ENCODE measurements at places on chromosomes 16 and 17. TPM values are rescaled to one million over a fixed set of nuclear protein-coding genes. Genes with fewer than 3 reads are reported as not detected.

ABCC11 gene
- 0.44 TPM for total RNA-seq

XAF1 gene
- total RNA-seq: 0.36 TPM

IL21R gene
- 2.2 TPM for total RNA-seq

GRCh38 chr16:22366371-22366770 lies 8.0 kb downstream of the CDR2 start:
- H3K27ac ChIP-seq: peak overlapping the region; percentile 83
- H3K27me3 ChIP-seq: no peaks in the 10 kb centered on the region
- no peak for DNase-seq
- H3K4me1 ChIP-seq: peaks cover 66% of the 10 kb centered on the region
- H3K4me3 ChIP-seq: no peak overlapping the region

DNA sequence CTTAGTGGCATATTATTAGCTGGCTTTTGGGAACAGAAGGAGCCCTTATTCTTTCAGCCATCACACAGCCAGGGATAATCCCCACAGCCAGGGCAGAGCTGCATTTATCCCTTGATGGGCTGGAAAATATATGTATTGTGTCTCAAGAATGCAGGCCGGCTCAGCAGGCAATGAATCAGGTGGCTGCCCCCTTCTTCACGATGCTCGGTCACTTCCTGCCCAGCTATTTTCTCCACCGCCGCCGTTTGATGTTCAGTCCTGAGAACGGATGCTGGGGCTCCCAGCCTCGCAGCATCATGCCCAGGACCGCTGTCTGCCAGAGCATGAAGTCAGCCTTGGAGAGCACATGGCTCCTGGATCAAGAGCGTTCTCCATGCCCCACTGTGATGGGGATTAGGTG lies 4.3 kb upstream of the MYH3 start:
- no peak overlapping the region for H3K27ac ChIP-seq
- peaks cover 5% of the 10 kb centered on the region for H3K36me3 ChIP-seq
- H3K4me1 ChIP-seq: peaks cover 5% of the 10 kb centered on the region
- DNase-seq: no peak

GRCh38 chr16:75257886-75258806 lies 6.7 kb upstream of the BCAR1 start:
- H3K27ac ChIP-seq: peak overlapping the region; percentile 92
- no peaks in the 10 kb centered on the region for H3K27me3 ChIP-seq
- peaks cover 91% of the 10 kb centered on the region for H3K4me1 ChIP-seq
- H3K4me3 ChIP-seq: peak overlapping the region; percentile 49

GRCh38 chr16:13307851-13308250 lies 406.5 kb downstream of the SHISA9 start:
- no peak overlapping the region for H3K4me3 ChIP-seq
- peak overlapping the region; percentile 33 for H3K27ac ChIP-seq
- H3K27me3 ChIP-seq: no peaks in the 10 kb centered on the region
- no peaks in the 10 kb centered on the region for H3K36me3 ChIP-seq

GRCh38 chr17:1091900-1092299 lies 87.9 kb downstream of the ABR start:
- peaks cover 18% of the 10 kb centered on the region for H3K4me1 ChIP-seq
- peaks cover 21% of the 10 kb centered on the region for H3K36me3 ChIP-seq
- no peaks in the 10 kb centered on the region for H3K27me3 ChIP-seq
- no peak overlapping the region for H3K4me3 ChIP-seq

DNA sequence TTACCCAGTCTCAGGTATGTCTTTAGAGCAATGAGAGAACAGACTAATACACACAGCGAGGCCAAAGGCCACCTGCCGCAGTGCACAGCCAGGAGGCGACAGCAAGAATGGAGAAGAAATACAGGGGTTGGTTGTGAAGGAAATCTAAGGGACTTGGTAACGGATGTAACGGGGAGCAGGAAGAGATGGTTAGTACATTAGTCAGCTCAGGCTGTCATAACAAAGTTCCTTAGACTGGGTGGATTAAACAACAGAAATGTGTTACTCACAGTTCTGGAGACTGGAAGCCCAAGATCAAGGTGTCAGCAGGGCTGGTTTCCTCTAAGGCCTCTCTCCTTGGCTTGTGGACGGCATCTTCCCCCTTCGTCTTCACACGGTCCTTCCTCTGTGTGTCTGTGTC lies 47.1 kb downstream of the TVP23C start:
- peak overlapping the region; percentile 74 for H3K27ac ChIP-seq
- peaks cover 25% of the 10 kb centered on the region for H3K36me3 ChIP-seq
- no peak overlapping the region for H3K4me3 ChIP-seq
- DNase-seq: no peak
- peaks cover 52% of the 10 kb centered on the region for H3K4me1 ChIP-seq

DNA sequence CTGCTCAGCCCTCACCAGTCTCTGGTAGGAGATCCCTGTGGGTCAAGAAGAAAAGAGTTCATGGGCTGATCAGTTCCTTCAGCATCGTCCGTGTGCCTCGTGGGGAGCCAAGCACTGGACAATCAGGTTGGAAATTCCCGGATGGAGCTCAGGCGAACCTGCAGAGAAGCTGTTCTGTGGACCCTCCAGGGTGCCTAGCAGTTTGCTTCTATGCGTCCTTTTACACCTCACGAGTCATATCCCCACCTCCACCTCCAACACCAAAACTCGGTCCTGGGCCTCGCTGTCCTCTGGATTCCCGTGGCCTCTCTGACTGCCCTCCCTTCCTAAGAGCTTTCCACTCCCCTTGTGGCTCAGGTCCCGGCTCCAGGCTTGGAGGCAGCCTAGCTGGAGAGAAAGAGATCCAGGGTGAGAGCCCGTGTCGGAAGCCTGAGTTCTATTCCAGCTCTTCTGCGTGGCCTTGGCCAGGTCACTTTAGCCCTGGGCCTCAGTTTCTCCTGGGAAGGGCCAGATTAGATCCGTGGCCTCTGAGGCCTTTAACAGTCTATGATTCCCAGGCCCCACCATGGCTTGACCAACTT lies 26.2 kb upstream of the PIK3R6 start:
- DNase-seq: no peak
- no peak overlapping the region for H3K27ac ChIP-seq
- peaks cover under 1% of the 10 kb centered on the region for H3K27me3 ChIP-seq
- H3K4me1 ChIP-seq: peaks cover 8% of the 10 kb centered on the region

- no peaks in the 10 kb centered on the region for H3K4me1 ChIP-seq
- H3K36me3 ChIP-seq: no peaks in the 10 kb centered on the region
- DNase-seq: no peak
- H3K27me3 ChIP-seq: no peaks in the 10 kb centered on the region
- no peak overlapping the region for H3K27ac ChIP-seq
Measured at GRCh38 chr16:6835516-6835915, 497.1 kb upstream of the RBFOX1 start.

GRCh38 chr17:20189302-20189701 lies 180.1 kb downstream of the SPECC1 start:
- H3K4me1 ChIP-seq: peaks cover 81% of the 10 kb centered on the region
- H3K27ac ChIP-seq: peak overlapping the region; percentile 94
- no peak for DNase-seq
- H3K36me3 ChIP-seq: no peaks in the 10 kb centered on the region
- H3K4me3 ChIP-seq: no peak overlapping the region

DNA sequence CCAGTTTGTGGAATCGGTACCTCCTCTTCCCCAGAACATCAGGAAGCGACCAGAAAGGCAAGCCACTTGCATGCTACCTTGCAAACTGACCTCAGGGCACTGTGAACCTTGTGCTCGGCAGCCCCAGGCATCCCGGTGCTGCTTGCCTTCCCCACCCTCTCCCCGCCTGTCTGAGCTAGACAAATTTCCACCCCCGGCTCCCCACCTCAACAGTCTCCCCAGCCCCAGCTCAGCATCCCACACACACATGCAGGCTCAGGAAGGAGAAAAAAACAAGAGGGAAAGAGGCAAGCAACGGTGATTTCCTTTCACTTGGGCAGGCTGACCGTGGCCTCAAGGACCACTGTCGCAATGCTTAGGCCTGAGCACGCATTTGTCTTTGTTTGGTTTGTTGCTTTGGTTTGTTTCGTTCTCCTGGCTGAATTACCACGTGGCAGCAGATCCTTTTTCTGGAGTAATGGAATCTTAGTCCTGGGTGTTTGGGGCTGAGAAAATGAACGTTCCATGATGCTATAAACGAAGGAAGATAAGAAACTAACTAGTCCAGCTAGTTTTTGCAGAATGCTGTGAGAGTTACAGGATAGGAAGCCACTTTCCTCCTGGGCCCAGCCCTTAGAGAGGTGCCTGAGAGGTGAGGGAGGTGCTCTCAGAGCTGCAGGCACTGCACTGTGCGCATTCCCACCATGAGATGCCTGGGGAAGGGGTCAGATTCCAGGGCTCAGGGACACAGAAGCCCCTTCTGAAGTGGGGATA lies 27.9 kb downstream of the SDK2 start:
- H3K4me1 ChIP-seq: peaks cover 27% of the 10 kb centered on the region
- H3K4me3 ChIP-seq: no peak overlapping the region
- no peak overlapping the region for H3K27ac ChIP-seq
- no peaks in the 10 kb centered on the region for H3K36me3 ChIP-seq

- H3K4me1 ChIP-seq: peaks cover 84% of the 10 kb centered on the region
- H3K4me3 ChIP-seq: no peak overlapping the region
- H3K36me3 ChIP-seq: peaks cover 9% of the 10 kb centered on the region
- DNase-seq: no peak
- H3K27ac ChIP-seq: peak overlapping the region; percentile 81
- H3K27me3 ChIP-seq: no peaks in the 10 kb centered on the region
Measured at GRCh38 chr16:15979801-15980200, 30.4 kb downstream of the ABCC1 start.

DNA sequence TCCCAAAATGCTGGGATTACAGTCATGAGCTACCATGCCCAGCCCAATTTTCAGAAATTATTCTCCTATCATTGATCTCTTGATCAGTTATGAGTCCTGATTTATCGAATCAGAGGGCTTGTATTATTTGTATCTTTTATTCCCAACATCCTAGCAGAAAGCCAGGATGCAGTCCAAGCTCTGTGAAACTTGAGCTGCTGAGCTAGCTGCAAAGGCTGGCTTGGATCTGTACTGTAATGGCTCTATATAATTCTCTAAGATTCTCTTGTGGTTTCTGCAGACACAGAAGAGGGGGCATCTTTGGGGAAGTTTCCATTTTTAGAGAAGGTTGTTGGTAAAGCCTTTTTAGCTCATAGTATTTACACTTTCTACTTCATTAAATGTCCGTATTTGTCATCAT lies 227.1 kb downstream of the MAP2K4 start:
- H3K4me3 ChIP-seq: no peak overlapping the region
- no peaks in the 10 kb centered on the region for H3K36me3 ChIP-seq

- H3K4me1 ChIP-seq: no peaks in the 10 kb centered on the region
- H3K4me3 ChIP-seq: no peak overlapping the region
- peaks cover 13% of the 10 kb centered on the region for H3K27me3 ChIP-seq
Measured at GRCh38 chr17:6249732-6250131, 179.6 kb downstream of the WSCD1 start.

DNA sequence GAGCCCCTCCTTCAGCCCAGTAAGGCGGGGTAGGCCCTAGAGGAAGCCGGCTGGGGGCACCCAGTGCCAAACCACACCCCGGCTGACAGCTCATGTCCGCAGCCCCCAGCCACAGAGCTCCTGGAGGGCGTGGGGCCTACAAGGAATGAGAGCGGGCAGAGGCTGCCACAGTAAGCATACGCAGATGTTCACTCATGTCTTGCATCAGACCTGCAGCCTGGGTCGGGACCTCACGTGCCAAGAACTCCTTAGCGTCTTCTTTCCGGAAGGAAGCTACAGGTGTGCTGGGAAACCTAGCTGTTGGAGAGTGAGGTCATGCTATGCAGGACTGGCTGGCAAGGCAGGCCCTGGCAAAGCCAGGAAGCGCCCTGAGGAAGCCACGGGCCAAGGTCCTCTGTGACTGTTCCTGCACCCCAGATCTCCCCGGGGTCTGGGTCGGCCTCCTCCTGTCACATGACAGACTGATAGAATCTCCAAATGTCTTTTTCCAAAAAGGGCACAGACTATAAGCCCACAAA lies 1.6 kb downstream of the ZNF598 start:
- no peak for DNase-seq
- peak overlapping the region; percentile 90 for H3K27ac ChIP-seq
- H3K4me3 ChIP-seq: peak overlapping the region; percentile 86
- H3K36me3 ChIP-seq: no peaks in the 10 kb centered on the region
- H3K27me3 ChIP-seq: no peaks in the 10 kb centered on the region
- H3K4me1 ChIP-seq: peaks cover 47% of the 10 kb centered on the region

GRCh38 chr17:6910987-6911603 lies 79.6 kb upstream of the TEKT1 start:
- H3K27ac ChIP-seq: no peak overlapping the region
- peaks cover 9% of the 10 kb centered on the region for H3K4me1 ChIP-seq
- peaks cover 29% of the 10 kb centered on the region for H3K27me3 ChIP-seq
- DNase-seq: no peak
- peaks cover 2% of the 10 kb centered on the region for H3K36me3 ChIP-seq

DNA sequence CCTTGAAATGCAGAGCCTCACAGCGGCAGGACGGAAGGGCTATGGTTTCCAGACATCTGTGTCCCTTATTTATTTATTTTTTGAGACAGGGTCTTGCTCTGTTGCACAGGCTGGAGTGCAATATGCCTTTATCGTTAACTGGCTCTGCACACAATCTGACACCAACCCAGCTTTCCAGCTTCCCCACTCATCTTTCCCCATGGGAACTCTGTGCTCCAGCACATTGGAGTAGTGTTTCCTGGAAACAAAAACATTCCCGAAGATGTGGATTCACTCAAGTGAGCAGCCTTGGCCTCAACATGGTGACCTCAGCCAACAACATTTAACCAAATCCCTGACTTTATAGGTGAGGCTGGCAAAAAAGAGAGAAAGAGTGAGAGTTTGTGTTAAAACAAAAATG lies 307.1 kb downstream of the TMEM114 start:
- H3K4me1 ChIP-seq: no peaks in the 10 kb centered on the region
- no peaks in the 10 kb centered on the region for H3K36me3 ChIP-seq
- no peak for DNase-seq
- no peak overlapping the region for H3K27ac ChIP-seq
- H3K4me3 ChIP-seq: no peak overlapping the region
